ENCODE measurements at places on chromosomes 1 and 21.

GRCh38 chr1:16139473-16139962, 16.4 kb downstream of the EPHA2 start:
- peak; percentile 91 for DNase-seq

- no peak for DNase-seq
Measured at GRCh38 chr1:203056012-203056411, 29.7 kb downstream of the PPFIA4 start.

- DNase-seq: no peak
Measured at GRCh38 chr1:24021403-24022266, 41.5 kb upstream of the SRSF10 start.

DNA sequence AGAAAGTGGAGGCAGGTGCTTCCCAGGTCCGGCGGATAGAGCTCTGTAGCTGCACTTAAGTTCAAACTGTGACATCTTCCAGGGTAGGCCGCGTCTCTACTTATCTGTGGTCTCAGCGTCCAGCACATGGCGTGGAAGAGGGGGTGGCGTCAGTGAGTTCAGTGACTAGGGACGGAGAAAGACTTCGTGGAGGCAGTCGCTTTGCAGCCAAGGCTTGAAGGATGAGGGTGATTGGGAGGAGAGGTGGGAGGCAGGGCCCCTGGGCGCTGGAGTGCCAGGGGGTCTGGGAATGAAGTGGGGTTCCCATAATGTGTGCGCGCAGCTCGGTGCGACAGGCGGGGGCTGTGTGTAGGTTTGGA, 444 bp upstream of the AGO1 start:
- no peak for DNase-seq

DNA sequence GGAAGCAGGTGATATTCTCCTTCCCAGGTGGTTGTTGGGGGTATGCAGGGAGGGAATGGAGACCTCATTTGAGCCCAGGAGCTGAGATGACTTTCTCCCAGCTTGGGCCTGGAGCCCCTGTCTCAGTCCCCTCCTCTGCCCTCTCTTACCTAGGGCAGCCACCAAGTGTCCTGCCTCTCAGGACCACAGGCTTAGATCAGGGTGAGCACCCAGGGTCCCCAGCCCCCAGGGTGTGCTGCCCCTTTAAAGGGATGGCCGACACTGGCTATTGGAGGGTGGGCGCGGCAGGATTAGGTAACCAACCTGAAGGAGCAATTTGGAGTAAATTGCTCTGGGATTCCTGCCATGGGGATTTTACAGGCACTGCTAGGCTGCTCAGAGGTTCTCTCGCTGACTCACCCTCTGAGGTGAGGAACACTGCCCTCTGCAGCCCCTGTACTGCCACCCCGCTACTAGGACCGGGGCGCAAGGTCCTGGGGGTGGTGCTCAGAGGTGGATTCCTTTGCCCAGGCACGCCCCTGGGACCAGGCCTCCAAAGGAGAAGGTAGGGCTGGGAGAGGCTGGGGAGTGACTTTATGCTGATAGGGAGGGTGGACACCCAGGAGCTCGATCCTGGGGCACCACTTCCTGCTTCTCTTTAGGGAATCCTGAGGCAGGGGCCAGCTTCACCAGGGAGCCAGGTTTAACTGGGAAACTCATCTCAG, 1.5 kb downstream of the RPS6KA1 start:
- peak; percentile 94 for DNase-seq

DNA sequence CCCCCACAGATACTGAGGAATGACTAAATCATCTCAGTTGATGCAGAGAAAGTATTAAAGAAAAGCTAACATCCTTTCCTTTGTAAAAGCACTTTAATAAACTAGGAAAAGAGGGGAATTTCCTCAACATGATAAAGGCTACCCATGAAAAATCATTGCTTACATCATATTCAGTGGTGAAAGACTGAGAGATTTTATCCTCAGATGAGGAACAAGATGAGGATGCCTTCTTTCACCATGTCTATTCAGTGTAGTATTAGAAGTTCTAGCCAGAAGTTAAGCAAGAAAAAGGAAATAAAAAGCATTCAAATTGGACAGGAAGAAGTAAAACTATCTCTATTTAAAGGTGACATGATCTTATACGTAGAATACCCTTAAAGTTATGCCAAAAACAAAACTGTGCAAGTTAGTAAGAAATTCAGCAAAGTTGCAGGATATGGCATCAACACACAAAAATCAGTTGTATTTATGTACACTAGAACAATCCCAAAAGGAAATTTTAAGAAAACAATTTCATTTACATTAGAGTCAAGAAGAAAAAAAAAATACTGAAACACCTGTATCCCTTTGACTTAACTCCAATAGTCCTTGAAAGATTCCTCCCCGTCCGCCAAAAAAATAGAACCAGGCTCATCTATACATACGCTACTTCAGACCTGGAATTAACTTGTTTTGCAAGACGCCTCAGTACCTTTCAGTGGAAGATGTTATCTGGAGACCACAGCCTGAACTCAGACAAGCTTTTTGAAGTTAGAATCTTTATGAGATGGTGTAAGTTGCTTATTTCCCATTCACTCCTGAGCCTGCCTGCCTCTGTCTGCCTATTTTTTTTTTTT, 17.5 kb downstream of the ZMYM4 start:
- no peak for DNase-seq

- no peak for DNase-seq
Measured at GRCh38 chr1:85453640-85454194, 11.2 kb downstream of the DDAH1 start.
